ELF-1 (cell line): ENCODE measurements at places on chromosomes 13 and 19.

GRCh38 chr13:41313117-41313516, 2.0 kb downstream of the NAA16 start:
- no peak for DNase-seq

GRCh38 chr19:710767-711166, 2.0 kb downstream of the PALM start:
- no peak for DNase-seq

DNA sequence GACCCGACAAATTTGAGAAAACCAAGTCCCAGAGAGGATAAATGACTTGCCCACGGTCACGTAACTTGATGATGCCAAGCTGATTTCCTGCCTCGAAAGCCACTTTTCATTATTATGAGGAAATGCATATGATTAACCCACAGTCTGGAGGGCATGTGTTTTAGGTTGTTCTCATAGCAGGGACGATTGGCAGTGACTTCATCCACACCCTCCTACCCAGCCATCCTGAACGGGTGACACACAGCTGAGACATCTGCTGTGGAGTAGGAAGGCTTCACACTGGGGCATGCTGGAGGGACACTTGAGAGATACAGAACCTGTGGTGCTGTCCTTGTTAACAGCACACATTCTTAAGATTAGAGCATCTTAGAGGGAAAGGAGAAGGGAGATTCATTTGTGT, 65.4 kb upstream of the WDFY2 start:
- no peak for DNase-seq

GRCh38 chr13:45951724-45952123, 100.2 kb upstream of the SIAH3 start:
- DNase-seq, result no peak

- no peak for DNase-seq
Measured at GRCh38 chr13:99074693-99075092, 96.8 kb upstream of the DOCK9 start.

- no peak for DNase-seq
Measured at GRCh38 chr13:80906860-80907259, 565.9 kb upstream of the SPRY2 start.

DNA sequence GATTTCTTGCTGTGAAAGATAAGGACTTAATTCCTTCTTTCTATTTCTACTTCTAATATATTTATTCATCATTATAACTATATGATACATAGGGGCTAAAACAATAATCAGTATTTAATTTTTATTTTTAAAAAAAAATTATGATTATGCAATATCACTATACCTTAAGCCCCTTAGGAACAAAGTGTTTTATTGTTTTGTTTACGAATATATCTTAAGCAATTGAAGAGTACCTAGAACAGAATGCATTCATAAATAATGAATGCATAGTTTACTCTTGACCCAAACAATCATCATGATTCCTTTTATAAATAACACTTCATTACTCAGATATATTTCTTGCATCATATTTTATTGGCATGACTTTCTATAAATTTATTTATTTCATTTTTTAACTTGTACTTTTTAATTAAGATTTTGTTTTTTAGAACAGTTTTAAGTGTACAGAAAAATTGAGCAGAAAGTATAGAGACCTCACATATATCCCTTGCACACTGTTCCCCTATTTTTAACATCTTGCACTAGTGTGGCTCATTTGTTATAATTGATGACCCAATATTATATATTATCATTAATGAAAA, 339.9 kb upstream of the SPRY2 start:
- no peak for DNase-seq
